ENCODE measurements at places on chromosomes 4 and X.

- no peak for DNase-seq
Measured at GRCh38 chrX:119477812-119478232, 9.6 kb downstream of the SLC25A5 start.

DNA sequence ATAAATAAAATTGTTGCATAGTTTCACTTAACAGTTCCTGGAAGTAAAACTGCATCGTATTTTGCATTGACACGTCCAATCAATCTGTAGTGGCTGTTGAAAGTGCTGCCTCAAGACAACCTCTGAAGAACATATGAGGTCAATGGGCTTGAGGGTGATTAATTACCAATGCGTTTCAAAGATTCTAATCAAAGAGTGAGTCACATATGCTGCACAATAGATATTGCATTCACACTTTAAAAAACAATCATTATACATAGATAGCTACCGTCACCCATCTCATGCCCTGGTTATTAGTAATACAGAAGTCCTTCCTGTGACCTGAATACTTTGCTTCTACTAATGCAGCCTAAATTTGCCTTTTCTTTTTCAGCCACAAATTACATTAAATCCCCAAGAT is 743.3 kb upstream of the SLIT2 start:
- DNase-seq = no peak

- no peak for DNase-seq
Measured at GRCh38 chrX:154516656-154517100, 646 bp upstream of the FAM3A start.

DNA sequence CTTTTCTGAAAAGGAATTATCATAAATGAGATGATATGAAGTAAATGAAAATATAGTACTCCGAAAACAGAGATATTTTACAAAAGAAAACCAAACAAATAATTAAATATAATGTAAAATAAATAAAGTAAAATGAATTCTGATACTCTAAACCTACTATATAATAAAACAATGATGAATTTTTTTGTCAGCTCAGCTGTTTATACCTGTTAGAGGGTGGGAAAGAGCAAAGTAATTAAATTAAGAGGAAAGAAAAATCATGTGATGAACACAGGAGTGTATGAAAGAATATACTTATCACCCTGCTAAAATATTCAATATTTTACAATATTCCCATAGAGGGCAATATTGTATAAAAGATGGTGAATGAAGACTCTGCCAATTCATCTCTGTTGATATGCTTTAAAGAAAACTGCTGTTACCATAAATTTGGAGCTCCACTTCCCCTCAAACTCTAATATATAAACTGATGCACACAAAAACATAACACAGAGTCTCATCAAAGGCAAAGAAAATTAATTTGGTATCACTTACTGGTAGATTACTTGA is 6.5 kb upstream of the NDST4 start:
- DNase-seq = no peak

- no peak for DNase-seq
Measured at GRCh38 chrX:13175056-13175455, 130.6 kb upstream of the FAM9C start.

DNA sequence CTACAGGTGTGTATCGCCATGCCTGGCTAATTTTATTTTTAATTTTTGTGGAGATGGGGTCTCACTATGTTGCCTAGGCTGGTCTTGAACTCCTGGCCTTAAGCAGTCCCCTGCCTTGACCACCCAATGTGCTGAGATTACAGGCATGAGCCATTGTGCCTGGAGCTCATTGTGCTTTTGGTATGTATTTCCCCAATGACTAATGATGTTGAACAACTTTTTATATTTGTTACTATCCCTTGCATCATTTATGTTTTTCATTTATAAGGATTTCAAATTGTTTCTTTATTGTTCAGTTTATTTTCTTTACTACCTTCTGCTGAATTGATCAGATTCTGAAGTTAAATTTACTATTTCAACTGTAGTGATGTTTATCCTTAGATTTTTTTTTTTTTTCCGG is 199.7 kb downstream of the CEP135 start:
- no peak for DNase-seq

DNA sequence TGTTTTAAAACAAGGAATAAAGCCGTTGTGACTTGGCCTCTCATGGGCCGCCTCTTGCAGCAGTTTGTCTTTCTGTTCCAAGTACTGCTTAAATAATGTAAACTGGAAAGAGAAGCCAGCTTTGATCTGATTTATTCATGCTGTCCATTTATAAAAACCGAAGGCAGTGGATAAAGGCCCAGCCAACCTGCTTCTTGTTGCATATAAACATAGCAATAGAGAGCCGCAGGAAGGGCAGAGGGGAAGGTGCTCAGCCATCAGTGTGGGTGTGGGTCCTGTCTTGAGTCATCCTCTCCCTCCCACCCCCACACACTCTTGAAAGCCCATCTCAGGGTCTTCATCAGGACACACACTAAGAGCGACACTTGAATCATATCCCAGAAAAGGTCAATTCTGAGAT is 187.9 kb upstream of the FAM9B start:
- no peak for DNase-seq

DNA sequence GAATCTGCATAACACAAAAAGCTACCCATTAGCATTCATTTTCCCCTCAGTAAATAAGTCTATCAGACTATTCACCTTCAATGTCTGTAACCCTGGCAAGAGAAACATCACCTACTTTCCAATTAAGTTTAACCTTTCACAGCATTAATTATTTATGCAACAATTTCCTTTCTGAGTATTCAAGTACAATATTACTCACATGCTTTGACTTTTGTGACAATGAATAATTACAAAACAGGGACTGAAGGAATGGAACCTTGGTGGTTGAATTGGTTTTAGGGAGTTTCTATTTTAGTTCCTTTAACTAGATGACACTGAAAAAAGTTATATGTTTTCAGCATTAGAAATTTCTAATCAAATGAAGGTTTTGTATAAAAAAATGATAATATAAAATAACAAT is 932.3 kb upstream of the EPHA5 start:
- no peak for DNase-seq

GRCh38 chr4:134911941-134912340 is 710.4 kb upstream of the PABPC4L start:
- no peak for DNase-seq

GRCh38 chr4:129092631-129093190 is 628 bp downstream of the SCLT1 start:
- DNase-seq = no peak

GRCh38 chr4:36609661-36610060 is 328.2 kb downstream of the DTHD1 start:
- DNase-seq = no peak

- DNase-seq = no peak
Measured at GRCh38 chr4:8708401-8709021, 115.9 kb downstream of the CPZ start.

DNA sequence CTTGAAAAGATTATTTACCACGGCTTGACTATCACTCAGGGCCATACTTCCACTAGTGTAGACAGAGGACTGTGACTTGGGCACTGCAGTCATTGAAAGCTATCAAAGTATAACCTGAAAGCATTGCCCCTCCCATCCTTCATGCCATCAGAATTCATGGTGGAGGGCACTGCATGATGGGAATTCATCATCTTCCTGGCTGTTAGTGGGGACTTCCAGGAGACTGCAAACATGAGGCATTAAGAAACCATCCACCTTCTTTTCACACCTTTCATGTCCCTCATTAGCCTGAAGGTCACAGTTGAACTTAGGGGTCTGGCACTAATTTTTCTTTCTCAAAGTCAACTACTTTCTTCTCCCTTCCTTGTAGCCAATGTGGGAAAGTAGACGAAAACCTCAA is 25.8 kb downstream of the VSIG4 start:
- no peak for DNase-seq
